ENCODE measurements at places on chromosomes 2 and 18.

GRCh38 chr18:39942702-39943101, 2012.3 kb upstream of the PIK3C3 start:
- no peak for DNase-seq

GRCh38 chr2:133627741-133628140, 59.5 kb upstream of the NCKAP5 start:
- no peak for DNase-seq

DNA sequence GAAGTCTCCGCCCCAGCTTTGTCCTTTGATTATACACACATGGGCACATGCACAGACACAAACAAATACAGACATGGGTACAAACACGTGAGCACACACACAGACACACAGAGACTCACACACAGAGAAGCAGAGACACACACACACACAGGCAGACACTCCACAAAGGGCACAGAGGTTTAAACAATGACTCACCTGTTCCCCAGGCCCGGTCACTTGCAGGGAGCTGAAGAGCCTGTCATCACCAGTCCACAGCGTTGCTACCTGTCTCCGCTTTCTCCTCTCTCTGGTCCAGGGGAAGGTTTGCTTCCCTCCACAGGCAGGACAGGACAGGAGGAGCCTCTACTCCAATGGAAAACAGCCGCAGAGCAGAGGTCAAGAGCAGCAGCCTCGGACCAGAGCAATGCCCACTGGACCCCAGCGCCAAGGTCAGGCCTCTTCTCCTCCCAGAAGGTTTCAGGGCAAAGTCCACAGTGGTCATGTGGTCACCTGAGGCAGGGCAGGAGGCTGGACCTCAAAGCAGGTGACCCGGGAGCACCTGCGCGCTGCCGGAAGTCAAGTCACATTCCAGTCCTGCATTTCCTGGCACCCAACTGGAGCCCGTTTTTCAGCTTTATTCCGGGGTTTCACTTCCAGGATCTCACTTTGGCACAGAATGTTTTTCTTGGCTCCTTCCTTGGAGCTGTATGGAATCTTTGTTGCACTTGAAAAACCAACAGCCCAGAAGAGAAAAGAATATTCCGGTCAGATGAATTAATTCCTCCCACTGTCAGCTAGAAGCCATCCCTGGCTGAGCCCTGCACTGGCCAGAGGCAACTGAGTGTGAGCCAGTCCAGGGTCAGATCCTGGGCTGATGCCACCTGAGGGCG, at the start of gene RAB17:
Gene RAB17 (minus strand): TSS at position 463 of the 869 bp plus-strand sequence. CDS start 4,580 bp downstream, outside the sequence.
- DNase-seq = peak; percentile 50

- DNase-seq = no peak
Measured at GRCh38 chr2:240277073-240277806, 136.8 kb upstream of the OTOS start.

DNA sequence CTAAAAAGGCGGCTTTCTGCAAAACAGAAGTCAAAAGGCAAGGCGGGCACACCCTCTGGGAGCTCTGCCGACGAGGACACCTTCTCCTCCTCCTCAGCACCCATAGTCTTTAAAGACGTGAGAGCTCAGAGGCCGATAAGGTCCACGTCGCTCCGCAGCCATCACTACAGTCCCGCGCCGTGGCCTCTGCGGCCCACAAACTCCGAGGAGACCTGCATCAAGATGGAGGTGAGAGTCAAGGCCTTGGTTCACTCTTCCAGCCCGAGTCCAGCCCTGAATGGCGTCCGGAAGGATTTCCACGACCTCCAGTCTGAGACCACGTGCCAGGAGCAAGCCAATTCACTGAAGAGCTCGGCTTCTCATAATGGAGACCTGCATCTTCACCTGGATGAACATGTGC, 36.1 kb downstream of the SOCS6 start:
- no peak for DNase-seq

GRCh38 chr2:31415421-31415820, 879 bp upstream of the XDH start:
- no peak for DNase-seq

DNA sequence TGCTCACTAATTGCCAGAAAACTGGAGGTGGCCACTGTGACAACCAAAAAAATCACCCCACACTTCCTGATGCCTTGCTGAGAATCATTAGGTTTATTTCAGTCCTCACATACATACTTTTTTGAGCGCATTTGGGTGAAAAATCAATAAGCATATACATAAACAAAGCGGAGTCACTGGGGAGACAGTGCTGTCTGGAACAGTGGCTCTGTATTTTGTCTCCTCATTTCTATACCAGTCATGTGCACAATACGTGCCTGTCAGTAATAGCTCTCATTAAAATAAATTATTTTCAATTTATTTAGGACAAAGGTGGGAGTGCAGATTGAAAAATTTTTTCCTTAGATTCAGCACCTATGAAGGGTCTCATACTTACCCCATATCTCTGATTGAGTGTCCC, 48.2 kb downstream of the CXCR4 start:
- no peak for DNase-seq

DNA sequence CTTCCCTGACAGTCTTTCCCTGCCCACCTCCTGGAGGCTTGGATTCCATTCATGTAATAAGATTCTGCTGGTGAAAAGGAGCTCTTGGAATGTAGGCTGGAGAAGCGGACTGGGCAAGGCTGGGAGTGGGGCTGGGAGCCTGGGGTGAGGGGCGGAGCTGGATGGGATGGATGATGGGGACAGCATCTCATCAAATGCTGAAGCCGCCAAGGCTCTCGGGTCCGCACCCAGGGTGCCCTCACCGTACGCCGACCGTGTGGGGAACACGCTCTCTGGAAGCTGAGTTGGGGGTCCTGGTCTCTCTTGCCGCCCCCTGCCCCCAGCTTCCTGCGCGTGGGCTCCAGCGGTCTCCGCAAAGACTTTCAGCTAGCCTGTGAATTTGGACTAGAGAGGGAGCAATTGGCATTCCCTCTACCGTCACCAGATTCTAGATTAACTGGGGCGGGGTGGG, 9.1 kb downstream of the RAX start:
- DNase-seq = no peak

DNA sequence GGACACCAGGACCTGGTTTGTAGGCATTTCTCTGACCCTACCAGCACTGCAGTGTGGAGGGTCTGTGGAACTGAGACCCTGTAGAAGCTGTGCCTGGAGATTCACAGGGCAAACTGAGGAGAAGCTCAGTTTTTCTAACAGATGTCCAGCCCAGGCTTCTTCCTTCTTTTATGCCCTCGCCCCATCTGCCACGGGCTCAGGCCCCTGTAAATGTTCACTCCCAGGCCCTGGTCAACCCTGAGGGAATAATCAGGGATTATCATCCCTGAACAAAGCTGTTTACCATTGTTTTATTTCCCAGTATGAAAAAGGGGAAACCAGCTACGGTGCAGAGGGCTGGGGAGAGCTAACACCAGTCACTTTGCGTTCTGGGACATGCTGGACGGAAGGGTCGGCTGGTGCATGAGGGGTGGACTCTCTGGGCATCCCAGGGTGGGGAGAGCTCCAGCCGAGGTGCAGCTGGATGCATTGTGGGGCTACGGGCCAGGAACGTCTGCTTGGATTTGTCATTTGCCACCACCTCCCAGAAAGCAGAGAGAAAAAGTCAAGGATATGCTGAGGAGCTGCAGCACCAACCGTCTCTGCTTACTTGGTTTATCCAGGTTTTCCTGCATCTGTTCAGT, 183.8 kb downstream of the TFCP2L1 start:
- DNase-seq = no peak

GRCh38 chr2:27727257-27727656, 44.3 kb upstream of the MRPL33 start:
- DNase-seq = no peak

DNA sequence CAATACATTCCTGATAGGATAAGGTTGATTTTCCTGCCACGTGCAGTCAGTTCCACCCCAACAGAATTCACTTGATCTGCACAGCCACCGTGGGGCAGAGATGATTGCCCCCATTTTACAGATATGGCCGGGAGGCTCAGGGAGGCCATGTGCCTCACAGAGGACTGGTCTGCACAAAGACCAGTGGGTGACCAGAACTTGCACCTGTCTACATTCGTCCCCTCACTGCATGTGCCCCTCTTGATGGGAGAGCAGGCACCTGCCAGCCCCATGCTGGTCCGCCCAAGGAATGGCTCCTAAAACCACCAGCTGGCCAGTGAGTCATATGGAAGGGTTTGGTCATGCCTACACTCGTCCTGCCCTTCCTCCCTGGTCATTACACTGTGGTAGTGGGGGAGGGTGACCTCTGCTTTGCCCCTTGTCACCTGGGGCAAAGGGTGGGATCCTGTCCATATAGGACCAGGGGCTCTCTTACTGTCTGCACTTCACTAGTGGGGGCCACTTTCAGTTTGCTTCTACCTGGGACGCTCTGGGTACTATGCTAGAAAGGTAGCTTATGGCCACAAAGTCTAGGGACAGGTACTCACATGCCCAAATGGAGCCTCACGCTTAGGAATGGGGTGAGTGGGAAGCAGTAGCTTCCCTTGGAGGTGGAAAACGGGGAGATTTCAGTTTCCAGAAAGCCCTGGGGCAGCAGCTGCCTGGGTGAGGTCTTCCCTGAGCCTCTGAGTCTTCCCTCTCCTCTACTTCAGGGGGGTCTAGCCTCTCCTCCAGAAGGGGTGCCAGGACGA, 14.7 kb downstream of the RRM2 start:
- no peak for DNase-seq

GRCh38 chr2:25933622-25934021, 48.7 kb downstream of the KIF3C start:
- no peak for DNase-seq

- no peak for DNase-seq
Measured at GRCh38 chr2:228303960-228304359, 122.5 kb upstream of the SPHKAP start.

GRCh38 chr18:38693104-38693503, 1127.5 kb upstream of the CELF4 start:
- DNase-seq = no peak

DNA sequence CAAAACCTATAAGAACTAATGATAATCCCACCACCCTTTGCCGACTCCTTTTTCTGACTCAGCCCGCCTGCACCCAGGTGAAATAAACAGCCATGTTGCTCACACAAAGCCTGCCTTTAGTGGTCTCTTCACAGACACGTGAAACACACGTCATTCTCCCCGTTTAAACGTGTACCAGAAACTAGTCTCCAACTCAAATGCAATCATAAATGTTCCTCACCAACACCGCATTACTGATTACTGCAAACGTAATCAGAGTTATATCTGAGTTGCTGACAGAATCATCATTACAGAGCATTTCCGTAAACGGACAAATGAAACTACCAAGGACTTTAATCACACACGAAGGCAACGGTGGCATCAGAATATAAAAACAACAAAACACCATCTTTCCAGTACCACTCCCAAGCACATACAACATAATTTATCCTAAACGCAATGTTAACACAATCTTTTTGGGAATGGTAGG, 1.9 kb downstream of the CLK1 start:
- no peak for DNase-seq

DNA sequence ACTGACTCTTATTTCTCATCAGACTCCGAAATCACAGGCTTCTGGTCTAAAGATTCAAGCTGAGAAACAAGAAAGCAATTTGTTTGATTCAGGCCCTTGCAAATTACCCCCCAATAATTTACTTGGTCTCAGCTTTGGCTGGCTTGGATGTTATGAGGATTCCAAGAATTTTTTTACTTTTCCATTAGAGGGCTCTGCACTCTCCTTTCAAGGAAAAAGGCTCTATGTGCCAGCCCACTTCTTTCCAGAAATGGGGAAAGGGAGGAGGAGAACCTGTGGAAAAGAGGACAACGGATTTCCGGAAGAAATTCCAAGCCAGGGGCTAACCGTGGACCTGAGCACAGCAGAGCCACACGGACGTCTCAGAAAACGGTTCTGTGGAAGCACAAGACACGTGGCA, 44.4 kb downstream of the BCL11A start:
- no peak for DNase-seq

DNA sequence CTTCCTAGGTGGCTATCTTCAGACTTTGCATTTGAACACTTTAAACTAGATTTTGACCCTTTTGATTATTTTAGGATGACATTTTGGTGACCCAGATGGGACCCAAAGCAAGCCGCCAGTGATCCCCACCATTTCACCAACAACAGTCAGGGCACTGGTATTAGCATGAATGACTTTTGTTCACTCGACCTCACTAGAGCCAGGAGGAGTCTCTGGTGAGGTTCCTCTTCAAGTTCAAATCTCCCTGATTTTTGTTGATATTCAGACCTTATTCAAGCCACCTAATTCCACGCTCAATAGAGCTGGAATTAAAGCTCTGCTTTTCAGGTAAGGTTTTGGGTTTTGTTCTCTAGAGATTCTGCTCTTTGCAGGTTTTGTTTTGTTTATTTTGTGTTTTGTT, 202.3 kb downstream of the MREG start:
- no peak for DNase-seq

DNA sequence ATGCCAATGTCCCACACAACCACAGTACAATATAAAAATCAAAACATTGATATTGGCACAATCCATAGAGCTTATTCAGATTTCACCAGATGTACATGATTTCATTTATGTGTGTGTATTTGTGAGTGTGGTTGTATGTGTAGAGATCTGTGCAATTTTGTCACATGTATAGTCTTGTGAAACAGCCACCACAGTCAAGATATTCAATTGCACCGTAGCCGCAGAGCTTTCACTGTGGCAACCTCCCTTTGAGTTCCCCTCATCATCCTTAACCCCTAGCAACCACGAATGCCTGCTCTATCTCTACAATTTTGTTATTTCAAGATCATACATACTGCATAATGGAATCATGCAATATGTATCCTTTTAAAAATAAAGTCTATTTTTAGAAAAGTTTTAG, 391.3 kb downstream of the SETBP1 start:
- no peak for DNase-seq

DNA sequence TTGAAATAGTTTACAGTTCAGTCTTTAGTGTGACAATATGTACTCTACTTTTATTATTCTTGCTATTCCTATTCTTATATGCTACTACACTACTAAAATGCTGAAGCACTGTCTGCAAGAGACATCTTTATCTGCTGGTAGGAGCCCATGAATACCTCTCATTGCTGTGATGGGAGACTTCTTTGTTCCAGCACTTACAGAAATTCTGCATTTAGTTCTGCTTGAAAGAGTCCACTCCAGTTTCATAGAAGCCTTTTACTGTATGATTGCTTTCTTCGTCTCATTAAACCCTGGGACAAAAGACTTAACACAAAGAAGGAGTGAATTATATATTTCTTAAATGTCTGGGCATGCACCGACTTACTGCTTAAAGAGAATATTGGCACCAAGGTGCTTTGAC, 272.7 kb downstream of the CD226 start:
- DNase-seq = no peak

GRCh38 chr2:166334805-166335204, 40.9 kb downstream of the SCN9A start:
- DNase-seq = no peak

- DNase-seq = no peak
Measured at GRCh38 chr18:12283256-12283655, 24.8 kb upstream of the TUBB6 start.

GRCh38 chr2:218404351-218405085, 4.8 kb downstream of the CTDSP1 start:
- no peak for DNase-seq

Data from NCI-H510A (cell line).